ENCODE measurements at places on chromosomes 6 and 20.
A peak's percentile ranks its signal among the peaks of the same experiment; 100 is the strongest.

DNA sequence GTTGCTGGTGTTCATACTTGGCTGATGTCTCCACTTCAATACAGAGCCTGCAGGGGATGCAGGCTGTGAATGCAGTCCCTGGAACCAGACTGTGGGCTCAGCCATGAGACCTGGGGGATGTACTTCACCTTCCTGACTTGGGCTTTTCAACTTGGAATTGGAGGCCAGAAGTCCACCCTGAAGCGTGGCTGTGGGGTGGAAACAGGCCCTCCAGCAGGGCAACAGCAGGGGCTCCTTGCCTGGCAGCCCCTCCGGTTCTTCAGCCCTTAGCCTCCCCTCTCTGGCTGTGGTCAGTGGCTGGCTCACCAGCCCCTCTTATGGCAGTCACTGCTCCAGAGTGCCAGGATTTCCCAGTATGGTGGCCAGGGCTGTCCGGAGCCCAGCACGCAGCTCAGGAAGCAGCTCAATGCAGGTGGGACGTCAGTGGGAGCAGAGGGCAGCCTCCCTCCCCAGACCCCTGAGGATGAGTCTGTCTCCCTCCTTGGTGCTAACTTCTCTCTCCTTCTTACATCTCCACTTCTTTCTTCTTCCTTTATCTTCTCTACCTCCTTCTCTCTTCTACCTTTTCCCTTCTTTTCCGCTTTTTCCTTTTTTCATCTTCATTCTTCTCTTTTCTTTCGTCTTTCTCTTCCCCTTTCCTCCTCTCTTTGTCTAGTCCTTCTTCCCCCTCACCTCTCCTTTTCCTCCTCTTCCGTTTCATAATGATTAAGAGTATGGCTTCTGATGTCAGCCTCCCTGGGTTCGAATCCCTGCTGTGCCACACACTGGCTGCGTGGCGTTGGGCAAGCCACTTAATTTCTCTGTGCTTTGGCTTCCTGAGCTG lies 45.3 kb downstream of the SLC52A3 start:
- DNase-seq: no peak

DNA sequence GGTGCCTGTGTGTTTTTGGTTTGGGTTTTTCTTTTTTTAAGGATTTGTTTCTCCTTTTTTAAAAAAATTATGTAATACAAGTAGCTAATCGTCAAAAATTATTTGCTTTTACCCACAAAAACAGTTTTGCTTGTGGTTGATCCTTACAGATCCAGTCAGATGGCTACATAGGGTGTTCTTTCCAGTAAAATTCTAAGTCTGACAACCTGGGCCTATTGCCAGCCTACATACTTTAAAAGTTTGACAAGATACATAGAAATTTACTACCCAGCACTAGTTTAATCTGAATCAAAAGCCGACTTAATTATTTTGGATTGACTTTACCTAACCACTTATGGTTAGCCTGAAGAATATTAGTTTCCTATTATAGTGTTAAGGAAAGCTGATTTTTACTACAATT lies 2.1 kb upstream of the SOX4 start:
- no peak for DNase-seq

DNA sequence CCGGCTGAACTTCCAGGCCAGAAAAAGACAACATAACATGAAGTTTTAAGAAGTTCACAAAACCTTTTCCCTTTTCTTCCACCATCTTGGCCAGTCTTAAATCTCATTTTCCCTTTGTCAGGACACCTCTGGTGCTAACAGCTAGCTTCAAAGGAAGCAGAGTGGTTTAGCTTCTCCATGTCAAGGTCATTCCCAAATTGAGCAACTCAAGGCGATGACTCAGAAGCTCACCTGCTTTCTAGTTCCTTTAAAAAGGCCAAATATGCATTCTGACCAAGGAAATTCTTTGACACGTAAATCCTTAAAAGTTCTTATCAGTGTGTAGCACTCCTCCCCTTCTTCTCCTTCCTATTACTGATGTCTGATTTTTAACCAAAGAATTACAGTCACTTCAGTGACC lies 69.6 kb upstream of the VGLL2 start:
- no peak for DNase-seq

DNA sequence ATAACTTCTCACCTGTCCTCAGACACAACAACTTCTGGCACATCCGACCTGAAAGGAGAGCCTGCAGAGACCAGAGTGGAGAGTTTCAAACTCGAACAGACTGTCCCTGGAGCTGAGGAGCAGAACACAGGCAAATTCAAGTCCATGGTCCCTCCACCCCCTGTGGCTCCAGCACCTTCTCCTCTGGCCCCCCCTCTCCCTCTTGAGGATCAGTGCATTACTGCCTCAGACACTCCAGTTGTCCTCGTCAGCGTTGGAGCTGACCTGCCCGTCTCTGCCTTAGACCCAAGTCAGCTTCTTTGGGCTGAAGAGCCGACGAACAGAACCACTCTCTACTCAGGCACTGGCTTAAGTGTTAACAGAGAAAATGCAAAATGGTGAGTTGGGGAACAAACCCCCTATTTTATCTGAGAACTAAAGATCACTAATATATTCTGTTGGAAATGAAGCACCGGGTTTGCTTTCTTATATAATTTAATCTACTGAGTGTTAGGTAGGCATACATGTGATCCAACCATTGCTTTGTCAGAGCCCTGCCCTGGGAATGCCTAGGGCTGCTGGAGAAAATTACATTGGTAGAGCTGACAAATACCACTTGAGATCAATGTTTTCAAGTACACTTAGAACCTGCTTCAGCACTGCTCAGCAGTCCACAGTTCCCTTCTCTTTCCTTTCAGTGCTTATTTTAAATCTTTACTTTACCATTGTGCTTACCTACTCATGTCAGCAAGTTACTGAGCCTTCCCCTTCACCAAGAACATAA lies 77.5 kb upstream of the LTV1 start:
- DNase-seq: no peak

DNA sequence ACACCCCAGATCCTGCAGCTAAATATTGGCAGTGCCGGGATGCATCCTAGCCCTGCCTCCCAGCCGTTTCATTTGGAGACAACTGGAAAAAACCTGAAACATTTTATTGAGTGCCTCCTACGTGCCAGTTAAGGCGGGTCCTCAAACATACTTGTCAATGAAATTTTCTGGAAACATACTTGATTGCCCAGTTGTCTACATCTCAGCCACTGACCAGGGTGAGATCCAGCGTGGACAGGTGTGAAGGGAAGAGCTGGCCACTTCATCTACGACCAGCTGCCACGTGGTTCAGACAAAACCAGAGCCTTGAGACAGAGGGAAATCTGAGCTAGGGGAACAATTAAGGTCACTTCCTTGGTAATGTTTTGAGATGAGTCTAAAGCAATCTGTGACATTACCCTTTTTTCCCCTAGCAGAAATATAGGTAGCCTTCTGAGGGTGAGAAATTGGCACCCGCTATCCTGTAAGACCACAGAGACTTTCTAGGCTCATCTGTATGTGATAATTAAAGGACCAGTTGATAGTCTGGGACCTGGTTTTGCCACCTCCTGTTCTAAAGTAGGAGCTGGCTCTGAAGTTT lies 116.3 kb upstream of the MTHFD1L start:
- no peak for DNase-seq

DNA sequence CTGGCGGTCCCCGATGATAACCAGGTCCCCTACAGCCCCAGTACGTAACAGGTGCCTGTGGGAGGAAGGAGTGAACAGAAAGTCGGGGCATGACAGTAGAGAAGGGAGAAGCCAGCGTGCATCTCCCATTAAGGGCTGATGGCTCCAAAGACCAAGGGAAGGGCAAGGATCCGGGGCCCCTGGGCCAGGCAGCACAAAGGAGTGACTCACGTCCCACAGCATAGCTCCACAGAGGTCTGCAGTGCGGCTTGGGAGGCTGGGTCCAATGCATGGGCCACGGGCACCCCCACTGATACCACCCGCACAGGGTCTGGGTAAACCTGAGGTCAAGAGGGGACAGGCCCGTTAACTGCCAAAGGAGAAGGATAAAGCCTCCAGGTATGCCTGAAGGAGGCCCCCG lies 10.3 kb downstream of the AARS2 start:
- DNase-seq: no peak

- no peak for DNase-seq
These were observed 249.2 kb upstream of the PMEPA1 start for GRCh38 chr20:57959018-57959417.

GRCh38 chr20:16437387-16437996 lies 135.8 kb downstream of the KIF16B start:
- no peak for DNase-seq

GRCh38 chr6:124995131-124995530 lies 32.9 kb downstream of the RNF217 start:
- no peak for DNase-seq

GRCh38 chr6:111794727-111795452 lies 78.4 kb downstream of the FYN start:
- no peak for DNase-seq

DNA sequence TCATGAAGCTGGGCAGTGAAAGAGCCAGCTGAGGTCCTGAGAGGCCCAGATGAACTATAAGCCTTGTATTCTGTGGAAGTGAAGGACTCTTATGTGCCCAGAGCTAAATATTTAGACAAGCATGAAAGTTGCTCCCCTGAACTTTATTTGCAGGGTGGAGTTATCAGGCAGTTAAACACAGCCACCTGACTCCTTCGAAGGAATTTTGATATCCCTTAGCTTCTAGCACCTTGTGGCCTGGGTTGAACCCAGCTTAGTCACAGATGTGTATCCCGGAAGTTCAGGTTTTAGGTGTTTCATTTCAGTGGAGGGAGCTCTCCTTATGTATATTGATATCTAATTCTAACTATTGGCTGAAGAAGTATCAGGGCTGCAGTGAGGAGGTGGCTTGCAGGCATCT lies 20.4 kb downstream of the NR2E1 start:
- peak; percentile 69 for DNase-seq

DNA sequence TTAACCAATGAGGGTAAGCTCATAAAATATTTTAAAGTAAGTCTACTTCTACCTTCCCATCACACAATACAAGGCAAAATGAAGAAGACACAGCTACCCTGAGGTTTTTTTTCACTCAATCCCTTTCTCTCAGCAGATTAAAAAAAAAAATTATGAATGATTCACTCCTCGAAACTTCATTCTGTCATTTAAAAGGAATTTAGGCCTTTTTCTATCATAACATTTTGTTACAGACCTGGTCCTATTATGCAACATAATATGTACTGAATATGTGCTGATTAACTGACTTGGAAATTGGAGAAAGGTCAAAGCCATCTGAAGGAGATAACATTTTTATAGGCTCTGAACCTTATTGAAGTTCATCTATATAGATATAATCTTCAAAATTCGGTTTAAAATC lies 45.5 kb downstream of the PRL start:
- no peak for DNase-seq

DNA sequence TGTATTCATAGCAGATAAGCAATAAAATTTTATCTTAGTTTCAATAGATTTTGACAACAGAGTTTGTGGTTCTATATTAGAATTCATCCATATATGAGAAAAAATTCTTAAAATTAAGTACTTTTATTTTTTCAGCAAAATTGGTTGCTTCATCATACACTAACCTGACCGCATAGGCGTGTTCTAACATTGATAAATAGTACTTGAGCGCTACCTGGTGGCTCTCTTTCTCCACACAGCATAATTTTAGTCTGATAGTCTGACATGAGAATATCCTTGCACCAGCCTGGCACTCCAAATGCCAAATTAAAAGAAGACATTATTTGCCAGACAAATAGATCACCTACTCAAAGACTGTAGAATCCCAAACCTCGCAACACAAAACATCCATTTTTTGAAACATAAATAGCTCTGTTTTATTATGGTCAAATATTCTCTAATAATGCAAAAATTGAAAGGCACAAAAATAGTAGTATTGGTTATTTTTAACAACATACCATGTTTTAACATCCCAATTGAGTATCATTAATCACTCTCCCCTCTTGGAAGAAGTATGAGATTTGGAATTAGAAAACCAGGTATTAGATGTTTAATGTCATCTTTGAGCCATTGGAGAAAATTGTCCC lies 33.0 kb upstream of the FILIP1 start:
- DNase-seq: peak; percentile 69

DNA sequence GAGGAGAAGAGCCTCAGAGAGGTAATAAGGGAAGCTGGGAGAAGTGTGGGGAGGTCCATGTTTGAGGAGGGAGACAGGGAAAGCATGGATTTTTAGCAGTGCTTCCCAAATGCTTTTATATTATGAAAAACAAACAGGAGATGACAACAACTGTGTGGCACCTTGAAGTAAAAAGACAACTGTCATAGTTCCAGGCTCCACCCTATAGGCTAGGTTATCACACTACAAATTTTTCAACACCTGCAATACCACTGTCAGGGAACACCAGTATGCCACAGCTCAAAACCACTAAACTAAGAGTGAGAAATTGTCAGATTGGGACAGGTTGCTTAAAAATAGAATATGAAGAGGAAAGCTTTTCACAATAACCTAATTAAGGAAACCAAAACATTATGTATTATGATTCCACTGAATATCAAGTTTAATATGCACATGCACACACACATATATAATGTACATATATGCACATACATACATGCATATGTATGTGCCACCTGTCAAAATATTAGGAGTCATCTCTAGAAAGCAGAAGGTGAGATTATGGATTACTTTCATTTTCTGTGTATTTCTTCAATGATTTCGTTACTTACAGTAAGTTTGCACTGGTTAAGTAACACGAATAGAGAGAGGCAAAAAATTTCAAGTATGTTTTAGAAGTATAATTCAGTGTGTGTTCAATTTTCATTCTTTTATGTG lies 261.2 kb downstream of the PTPRK start:
- DNase-seq: no peak

- DNase-seq: no peak
These were observed 237.0 kb downstream of the NKAIN2 start for GRCh38 chr6:124040655-124041054.

DNA sequence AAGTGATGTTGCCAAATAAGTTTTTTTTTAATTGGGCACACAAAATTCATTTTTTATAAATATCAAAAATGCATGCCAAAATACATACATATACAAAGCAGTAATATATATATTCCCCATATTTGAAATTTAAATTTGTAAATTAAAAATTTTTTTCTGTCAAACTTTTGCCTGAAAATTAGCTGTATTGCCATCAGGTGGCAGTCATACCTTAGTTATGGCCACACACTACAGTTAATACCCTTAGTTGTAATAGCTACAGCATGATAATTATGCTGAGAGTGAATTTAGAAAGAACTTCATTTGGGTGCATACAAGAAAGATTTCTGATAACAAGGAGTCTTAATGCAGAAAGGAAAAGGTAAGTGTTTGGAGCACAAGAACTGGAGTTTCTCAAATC lies 46.2 kb upstream of the SDHAF4 start:
- no peak for DNase-seq

GRCh38 chr6:1633366-1634021 lies 23.8 kb downstream of the FOXC1 start:
- no peak for DNase-seq

DNA sequence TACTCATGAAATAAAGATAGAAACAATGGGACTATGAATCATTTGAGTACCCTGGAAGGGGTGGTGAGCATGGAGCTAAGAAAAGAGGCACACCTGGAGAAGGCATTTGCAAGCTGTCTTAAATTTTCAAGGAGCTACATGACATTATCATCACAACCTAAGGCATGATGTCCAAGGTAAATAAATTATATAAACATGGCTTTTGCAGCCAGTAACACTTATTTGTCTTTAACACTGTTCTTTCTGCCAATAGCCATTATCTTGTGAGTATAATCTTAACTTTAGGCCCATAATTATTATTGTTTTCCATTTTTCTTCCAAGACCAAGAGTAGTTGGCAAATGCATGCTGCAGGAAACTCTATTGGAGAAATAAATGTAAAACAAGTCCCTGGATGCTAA lies 63.7 kb downstream of the ALDH5A1 start:
- no peak for DNase-seq

All from stomach (tissue), 19 donors.